Tibial artery (tissue), 4 donors: ENCODE measurements at places on chromosomes 13 and 19.

DNA sequence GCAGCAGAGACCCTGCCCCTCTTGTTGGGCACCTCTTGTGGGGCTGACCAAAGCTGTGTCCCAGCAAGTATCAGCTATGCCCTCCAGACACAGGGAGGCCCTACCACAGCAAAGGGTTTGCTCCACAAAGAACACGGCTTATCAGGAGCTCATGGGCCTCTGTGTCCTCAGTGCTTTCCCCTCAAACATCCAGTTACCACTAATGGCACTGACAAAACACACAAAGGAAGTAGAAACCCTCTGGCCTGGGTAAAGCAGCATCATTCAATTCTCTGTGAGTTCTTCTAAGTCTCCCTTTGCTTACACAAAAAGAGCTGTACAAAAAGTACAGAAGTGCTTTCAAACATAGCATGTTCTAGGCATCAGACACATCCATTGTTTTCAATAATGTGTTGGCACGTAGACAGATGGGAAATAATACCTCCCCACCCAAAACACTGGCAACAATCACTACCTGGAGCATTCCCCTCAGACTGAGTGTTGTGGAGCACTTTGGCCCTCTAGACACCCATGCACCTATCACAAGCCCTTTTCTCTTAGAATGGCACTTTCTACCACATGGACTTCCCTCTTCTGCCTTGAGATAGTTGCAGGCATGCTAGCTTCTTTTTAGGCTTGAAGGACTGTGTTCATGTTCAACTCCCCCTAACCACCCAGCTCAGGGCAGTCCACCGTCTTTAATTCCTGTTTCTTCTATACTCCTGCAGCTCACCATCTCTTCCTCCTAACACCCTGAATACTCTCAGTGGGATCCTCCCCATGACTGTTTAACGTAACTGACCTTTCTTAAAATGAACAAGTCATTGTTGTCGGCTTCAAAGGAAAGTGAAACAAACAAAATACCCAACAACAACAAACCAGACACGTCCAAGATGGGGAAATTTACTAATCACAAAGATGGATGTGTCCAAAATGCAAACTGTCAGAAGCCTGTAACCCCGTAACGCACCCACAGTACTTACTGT lies 43.5 kb downstream of the ATP7B start:
- no peak for DNase-seq

- DNase-seq, result no peak
Measured at GRCh38 chr19:22622901-22623840, 11.0 kb upstream of the ZNF492 start.

DNA sequence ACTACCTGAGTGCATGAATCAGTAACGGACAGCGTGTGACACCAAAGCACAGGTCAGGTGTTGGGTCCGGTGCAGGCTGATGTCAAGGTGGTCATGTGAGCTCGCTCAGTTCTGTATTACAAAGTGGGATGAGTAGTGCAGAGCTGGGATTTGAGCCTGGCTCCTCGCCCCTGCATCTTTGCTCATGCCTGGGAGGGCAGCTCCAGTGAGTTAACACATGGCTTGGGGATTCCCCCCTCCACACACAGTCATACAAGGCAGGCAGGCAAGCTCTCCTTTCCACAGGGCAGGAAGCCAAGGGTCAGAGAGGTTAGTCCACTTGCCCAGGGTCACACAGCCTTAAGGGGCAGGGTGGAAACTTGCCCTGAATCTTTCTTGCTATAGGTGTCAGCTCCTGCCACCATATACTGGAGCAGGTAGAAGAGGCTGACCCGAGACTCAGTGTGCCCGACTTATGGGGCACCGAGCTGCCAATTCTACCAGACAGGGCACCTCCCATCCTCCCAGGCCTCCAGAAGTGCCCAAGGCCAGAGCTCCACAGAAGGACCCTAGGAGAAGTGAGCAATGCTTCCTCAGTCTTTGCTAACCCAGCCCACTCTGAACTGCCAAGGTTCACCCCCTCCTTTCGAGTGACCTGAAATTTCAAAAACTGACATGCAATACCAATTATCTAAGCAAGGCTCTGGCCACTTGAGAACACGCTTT lies 35.4 kb downstream of the ZNF787 start:
- DNase-seq, result no peak

DNA sequence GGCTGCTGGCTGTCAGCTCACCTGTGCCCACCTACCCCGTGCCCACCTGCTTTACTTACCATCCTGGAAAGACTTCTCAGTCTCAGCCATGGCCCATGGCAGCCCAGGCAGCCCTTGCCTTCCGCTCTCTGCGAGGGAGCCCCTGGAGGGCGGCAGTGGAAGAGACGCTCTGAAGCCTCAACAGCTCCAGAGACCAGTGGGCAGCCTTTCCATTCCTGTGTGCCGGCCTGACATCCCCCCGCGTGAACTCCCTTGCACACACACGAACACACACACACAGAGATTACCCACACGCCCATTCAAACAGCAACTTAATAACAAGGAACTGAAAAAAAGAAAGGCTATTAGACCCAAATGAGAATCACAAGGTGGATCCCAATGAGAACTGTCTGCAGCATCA lies 14.2 kb upstream of the RASA3 start:
- DNase-seq, result peak; percentile 50

DNA sequence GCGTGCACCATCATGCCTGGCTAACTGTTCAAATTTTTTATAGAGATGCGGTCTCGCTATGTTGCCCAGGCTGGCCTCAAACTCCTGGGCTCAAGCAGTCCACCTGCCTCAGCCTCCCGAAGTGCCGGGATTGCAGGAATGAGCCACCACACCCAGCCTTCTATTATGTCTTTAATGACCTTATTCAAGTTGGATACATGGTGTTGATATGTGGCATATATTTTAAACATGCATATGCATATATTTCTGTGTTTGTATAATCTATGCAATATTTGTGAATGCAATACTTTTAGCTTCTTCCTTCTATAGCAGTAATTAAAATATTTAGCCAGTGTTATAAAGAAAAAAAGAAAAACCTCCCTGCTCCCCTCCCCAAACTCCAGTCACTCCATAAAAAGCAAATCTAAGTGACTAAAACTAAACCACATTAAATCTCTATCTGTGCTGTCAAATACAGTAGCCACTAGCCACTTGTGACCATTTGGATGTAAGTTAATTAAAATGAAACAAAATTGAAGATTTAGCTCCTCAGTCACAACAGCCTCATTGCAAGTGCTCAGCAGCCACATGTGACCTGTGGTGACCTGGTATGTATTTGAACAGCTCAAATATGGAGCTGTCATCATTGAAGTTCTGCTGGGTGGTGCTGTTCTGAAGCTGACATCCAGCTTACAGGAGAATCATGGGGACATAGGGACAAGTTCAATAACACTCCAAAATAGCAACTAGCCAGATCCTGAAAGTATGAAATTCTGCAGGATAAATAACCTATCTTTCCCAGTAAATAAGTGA lies 27.4 kb downstream of the FCGBP start:
- peak; percentile 19 for DNase-seq

- DNase-seq, result no peak
Measured at GRCh38 chr19:2507109-2507508, 31.2 kb downstream of the GADD45B start.
